ENCODE measurements at places on chromosomes 2 and 18.

DNA sequence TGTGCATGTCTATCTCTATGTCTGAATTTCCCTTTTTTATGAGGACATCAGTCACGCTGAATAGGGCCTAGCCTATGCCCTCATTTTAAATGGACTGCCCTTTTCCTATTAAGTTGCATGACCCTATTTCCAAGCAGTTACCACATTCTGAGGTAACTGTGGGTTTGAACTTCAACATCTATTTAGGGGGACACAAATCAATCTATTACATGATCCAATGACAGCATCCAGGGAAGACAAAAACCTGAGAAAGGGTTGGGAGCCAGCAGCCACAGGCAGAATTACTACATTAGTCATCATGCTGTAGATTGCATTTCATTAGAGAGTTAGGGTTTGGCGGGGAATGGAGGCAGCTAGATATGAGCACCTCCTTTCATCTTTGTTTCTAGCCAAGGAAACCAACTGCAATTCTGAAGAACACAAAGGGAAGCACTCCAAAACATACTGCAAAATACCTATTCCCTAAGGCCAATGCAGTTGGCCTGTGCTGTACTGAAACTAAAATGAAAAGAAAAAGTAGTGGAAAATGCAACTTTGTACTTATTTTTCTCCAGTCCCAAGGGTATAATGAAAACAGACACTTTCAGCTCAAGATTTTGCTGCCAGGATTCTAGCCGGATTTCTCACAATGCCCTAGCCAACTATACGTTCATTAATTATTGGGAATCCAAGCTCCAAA is 40.4 kb upstream of the C1D start:
- no peak for DNase-seq

DNA sequence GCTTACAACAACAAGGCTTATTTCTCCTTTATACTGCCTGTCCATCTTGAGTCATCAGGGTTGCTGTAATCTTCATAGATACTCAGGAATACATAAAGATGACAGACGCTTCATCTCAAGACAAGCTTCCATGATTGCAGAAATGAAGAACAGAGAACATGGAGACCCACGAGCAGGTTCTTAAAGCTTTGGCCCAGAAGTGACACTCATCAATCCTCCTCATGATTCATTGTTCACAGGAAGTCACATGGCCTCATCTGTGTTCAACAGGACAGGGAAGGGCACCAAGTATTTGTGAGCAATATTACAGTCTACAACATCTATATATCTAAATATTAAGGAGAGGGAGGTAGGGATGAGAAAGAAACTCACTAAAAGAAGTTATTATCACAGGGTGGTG is 36.5 kb upstream of the PGAP1 start:
- no peak for DNase-seq

DNA sequence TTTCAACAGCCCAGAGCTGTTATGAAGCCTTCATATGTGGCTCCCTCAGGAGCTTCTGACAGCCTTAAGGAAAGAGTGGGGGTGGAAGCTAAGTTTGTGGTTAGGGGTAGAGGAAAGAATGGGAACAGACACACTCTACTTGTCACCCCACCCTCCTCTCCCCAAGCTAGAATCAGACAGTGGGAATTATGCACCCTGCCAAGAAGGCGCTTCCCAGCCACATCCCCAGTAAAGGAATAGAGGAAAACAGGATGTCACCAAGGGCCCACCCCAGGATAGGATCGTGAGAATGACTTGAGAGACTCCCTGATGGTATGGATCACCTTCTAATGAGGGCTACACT is 32.4 kb upstream of the EML4 start:
- DNase-seq, result no peak

GRCh38 chr2:28413152-28413898 is 20.7 kb downstream of the FOSL2 start:
- DNase-seq, result no peak

GRCh38 chr2:200308546-200309295 is 2.2 kb downstream of the SPATS2L start:
- no peak for DNase-seq

DNA sequence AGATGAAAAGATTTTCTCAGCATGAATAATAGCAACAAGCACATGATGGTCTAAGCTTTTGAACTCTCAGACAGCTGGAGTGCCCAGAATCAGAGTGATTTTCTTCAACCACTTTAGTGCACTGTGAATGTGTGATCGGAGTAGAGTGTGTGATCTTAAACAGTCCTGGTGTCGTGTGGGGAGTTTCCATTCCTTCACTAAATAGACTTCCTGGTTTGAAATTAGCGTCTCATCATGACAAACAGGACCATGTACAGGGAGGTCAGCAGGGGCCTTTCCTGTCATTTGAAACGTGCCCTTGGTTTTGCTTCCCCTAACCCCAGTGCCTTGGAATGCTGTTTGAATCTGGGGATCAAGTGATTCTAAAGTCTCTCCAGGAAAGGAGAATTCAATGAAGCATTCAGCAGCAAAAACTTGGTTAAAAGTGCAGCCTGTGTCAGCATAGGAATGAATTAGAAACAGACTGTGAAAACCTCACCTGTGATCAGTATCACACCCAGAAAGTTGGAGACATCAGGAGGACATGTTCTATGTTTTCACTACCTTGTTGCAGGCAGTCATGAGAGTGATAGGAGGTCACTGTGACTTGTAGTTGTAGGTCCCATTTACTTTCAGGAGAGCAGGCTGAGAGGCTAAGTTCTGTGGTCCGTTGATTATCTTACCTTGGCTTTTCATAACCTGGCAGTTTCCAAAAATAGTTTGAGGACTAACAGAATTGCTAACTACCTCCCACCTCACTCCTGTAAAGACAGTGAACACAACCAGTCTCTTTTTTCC is 400.3 kb downstream of the MTX2 start:
- DNase-seq, result no peak

DNA sequence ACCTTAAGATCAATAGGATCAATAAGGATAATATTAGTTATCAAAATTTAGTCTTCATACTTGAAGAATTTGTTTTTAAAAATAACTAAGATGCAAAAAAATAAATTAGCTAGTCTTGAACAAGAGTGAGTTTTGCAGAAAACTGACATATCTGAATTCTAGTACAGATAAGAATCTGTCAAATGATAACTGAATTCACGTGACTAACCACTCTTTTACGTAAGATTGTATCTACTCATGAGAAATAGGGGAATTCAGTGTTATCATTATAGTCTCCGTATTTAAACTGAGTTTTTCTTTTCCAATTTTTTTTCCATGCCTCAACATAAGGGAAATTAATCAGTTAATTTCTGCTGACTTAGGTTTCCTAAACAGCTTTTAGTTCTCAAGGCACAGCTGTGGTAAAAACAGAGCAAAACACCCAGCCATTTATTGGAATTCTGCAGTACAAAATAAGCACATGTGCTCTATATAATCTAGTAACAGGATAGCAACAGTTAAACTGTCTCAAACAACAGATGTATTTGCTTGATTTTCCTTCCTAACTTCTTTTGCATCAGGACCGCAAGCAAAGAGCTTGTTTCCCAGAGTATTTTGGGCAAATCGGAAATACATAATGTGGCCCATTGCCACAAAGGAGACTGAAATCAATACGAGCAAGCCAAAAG is 19.1 kb downstream of the SLC40A1 start:
- no peak for DNase-seq

GRCh38 chr2:72347081-72347480 is 199.4 kb upstream of the CYP26B1 start:
- DNase-seq, result no peak

GRCh38 chr18:77108001-77108692 is 24.4 kb downstream of the MBP start:
- no peak for DNase-seq

DNA sequence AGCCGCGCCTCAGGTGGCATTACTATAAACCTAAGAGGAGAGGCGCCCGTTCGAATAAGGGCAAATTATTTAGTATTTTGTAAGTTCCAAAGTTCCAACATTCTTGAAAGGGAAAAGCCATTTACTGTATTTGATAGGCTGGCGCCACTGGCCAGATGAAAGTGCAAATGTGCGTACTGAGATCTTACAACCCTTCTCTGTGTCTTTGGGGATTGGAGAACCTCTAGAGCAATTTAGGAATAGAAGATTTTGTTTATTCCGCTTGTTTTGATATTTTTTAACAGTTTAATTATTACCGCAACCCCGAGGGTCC is 467 bp upstream of the WDR35 start:
- DNase-seq, result no peak

DNA sequence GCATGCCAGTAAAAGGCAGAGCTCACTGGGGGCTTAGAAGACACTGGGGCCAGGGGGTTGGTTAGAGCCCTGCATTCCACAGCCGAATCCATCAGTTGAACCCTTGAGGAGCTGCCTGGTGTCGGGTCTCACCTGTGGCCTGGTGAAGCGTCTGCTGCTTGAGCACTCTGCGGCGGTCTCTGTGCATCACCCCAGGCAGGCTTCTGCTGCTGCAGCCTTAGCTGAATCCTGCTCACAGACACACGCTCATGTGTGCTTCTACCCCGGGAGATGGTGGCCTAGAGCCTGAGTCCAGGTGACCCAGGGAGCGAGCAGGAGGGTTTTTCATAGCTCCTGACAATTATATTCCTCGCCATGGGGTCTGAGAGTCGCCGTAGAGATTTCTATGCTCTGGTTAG is 192.1 kb downstream of the MGAT5 start:
- DNase-seq, result no peak

- DNase-seq, result peak; percentile 94
These were observed at the start of gene ENOSF1 for GRCh38 chr18:712401-713134. TSS of gene ENOSF1 (minus strand) at chr18:712630. CDS start at chr18:712587, 43 bp downstream.

DNA sequence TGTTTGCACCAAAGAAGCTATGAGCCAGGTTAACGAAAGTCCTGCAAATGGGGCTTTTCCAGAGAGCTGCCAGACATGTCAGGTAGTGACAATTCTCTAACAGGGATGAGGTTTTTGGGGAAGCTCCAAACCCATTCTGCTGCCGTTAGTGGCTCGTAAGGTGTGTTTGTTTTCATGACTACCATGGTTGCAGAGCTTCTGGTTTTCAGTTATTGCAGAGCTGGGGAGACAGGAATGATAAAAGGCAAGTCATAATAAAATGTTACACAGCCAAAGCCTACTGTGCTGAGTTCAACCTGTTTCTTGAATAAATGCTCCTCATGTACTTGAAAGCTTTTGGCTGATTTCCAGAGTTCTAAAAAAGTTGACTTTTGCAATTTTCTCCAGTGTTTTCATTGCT is 209.2 kb upstream of the STK17B start:
- DNase-seq, result no peak

DNA sequence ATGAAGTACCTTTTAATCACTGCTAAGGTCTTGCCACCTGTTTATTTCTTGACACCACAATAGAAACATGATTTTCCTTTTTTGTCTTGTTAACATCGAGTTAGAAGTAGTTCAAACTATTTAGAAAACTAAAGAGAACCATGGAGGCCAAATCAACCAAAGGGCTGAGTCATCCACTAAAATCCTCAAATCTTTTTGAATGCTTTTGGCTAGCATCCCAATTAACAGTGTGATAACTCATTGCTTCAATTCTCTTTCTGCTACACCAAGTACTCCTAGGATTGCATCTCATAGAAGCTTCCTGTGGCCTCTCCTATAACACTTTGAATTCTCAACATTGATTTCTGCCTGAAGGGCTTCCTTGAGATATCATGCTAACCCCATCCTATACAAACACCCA is 159.9 kb upstream of the MMADHC start:
- DNase-seq, result no peak

- no peak for DNase-seq
These were observed 120.4 kb downstream of the ZNF516 start for GRCh38 chr18:76374330-76375281.

GRCh38 chr2:224837558-224837957 is 121.4 kb upstream of the CCDC195 start:
- DNase-seq, result no peak

GRCh38 chr2:67581751-67582150 is 184.6 kb downstream of the ETAA1 start:
- DNase-seq, result no peak

DNA sequence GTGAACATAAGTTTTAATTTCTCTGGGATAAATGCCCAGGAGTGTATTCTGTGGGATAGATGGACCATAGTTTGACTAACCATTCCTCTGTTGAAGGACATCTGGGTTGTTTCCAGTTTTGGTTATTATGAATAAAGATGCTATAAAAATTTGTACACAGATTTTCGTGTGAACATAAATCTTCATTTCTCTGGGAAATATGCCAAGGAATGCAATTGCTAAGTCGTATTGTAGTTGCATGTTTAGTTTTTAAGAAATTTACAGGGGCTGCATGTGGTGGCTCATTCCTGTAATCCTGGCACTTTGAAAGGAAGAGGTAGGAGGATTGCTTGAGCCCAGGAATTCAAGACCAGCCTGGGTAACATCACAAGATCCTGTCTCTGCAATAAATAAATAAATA is 6.9 kb upstream of the SLC11A1 start:
- no peak for DNase-seq

DNA sequence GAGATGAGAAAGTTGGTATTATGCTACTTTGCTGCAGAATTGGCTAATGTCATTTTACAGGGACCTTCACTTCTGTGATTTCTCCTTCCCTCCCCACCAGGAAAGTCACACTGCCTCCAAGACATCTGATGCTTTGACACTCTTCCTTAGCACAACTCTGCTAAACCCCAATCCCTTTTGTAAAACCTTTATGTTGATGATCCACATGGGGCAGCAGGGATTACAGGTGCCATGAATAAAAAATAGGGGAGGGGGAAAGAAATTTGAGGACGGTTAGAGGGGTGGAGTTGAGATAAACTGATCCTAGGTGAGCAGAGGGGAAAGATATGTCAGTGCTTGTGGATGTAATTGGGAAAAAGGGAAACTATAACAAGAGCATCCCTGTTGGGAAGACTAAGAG is 26.4 kb downstream of the CCNT2 start:
- DNase-seq, result no peak

- no peak for DNase-seq
These were observed 33.6 kb downstream of the MROH2A start for GRCh38 chr2:233811732-233812131.

DNA sequence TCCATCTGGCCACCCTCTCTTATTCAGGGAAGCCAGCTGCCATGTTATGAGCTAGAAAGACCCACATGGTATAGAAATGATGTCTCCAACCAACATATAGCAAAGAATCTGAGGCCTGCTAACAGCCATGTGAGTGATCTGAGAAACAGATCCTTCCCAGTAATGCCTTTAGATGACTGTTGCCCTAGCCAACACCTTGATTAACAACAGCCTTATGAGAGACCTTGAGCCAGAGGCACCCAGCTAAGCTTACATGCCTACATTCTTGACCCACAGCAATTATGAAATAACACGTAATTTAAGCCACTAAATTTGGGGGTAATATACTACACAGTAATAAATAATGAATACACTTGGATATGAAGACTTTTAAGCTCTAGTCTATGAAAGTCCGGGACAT is 13.0 kb downstream of the KANSL1L start:
- DNase-seq, result no peak

GRCh38 chr2:147636886-147637285 is 207.9 kb upstream of the ACVR2A start:
- DNase-seq, result no peak

- DNase-seq, result no peak
These were observed 34.7 kb downstream of the WDR33 start for GRCh38 chr2:127776122-127776780.

GRCh38 chr2:37570773-37571586 is 100.5 kb downstream of the CDC42EP3 start:
- DNase-seq, result no peak
